ENCODE measurements at places on chromosomes 2 and 18.

DNA sequence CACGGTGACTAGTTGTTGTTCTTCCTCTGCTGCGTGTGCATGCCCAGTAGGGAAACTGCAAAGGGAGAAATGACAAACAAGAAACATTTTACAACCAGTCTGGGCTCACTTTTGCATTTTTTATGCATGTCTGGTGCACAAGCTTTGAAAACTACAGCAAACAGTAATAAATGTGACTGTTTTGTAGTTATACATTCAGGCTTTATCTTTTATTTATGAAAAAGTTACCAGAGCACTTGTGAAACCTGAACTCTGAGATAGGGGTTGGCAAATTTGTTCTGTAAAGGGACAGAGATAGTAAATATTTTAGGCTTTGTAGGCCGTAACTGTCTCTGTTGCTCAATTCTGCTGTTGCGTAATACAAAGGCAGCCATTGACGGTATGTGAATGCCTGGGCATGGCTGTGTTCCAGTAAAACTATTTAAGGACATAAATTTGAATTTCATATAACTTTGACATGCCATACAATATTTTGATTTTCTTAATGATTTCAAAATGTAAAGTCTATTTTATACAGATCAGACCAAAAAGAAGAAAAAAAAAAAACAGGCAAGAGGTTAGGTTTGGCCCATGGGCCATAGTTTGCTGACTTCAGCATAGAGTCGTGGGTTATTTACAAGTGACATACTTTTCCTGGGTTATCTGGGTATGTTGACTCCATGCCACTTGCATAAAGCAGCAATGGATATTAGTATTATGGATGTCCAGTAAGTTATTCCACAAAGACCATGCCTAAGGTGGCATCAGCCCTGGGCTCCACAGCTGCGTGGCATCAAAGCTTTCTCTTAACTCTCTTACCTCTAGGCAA, 53.6 kb upstream of the EML6 start:
- DNase-seq, result peak; percentile 97

- no peak for DNase-seq
These were observed 118.1 kb upstream of the DTNA start for GRCh38 chr18:34591920-34592444.

- DNase-seq, result no peak
These were observed 234.5 kb downstream of the PAX3 start for GRCh38 chr2:222064286-222064685.

- DNase-seq, result no peak
These were observed 79.4 kb upstream of the SP3 start for GRCh38 chr2:174044556-174044955.

GRCh38 chr2:235005023-235005422, 53.2 kb downstream of the SH3BP4 start:
- no peak for DNase-seq

DNA sequence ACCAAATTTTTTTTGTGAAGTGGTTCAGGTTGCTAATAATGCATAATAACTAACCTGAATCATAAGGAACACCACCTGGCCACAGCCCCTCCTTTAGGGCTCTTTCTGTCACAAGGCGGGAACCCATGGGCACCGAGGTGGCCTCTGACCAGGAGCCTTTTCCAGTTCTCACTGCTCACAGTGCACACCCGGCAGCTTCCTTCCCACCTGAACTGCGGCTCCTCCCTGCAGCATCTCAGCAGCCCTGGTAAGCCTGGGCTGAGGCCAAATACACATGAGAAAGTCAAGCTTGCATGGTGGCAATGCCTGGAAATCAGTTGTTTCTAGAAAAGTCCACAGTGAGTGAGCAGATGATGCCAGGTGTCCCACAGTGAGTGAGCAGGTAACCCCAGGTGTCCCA, 77.6 kb upstream of the SNTG2 start:
- DNase-seq, result no peak

DNA sequence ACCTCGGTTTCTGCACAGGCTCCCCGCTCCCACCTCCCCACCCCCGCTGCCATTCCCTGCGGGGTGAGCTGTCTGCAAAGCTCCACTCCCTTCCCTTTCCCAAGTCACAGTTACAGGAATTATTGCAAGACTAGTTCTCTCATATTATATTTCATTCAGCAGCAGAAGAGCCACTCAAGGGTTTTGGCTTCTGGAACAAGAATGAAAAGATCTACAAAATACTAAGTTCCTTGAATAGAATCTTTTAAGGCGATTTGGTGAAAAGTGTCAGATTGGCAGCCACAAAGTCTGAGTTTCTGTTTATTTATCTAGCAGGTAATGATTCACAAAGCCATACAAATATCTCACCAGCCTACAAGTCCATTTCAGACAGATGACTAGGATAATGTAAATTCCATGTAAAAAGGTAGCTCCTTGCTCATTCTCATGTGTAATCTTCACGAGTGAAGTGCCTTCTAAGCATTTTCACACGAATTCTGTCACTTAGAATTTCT, 221.9 kb upstream of the RBBP8 start:
- peak; percentile 92 for DNase-seq

- no peak for DNase-seq
These were observed 288.2 kb downstream of the CTNNA2 start for GRCh38 chr2:79801082-79801481.

- no peak for DNase-seq
These were observed 149.8 kb downstream of the CYP26B1 start for GRCh38 chr2:71997843-71998242.

DNA sequence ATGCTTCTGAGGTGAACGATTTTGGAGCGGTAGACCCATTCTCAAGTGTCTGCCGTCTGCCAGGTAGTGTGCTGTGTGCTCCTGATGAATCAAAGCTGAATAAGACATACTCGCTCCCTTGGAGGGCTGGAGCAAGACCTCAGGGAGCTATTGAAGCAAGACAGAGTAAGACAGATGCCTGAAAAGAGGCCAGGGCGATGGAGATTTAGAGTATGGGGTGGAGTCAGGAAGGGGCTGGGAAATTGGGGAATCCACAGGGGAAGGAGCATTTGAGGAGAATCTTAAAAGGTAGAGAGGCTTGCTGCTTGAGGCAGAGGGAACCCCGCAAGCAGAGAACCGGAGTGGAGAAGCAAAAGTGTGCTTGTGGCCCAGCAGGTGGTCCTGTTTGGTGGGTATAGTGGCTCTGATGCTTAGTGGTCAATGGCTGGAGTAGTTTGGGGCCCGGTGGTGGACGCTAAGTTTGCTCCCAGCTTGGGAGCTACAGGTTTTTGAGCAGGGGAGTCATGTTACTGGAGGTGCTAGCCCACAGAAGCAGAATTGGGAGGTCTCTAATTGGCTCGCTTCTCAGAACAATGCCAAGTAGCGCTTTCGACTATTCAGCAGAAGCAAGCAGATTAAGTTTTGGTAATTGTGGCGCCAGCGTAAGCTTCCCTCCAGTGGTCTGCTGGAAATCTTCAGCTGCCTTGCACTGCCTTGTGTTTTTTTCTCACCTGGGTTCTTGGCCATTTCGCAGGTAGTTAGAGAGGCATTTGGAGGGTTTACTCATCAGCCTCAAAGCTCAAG, 2.0 kb downstream of the CNNM4 start:
- DNase-seq, result no peak

Measured in amniotic epithelial cell (primary cell).